NCI-H1048 (cell line): ENCODE measurements at places on chromosomes 3 and 15.
A peak's percentile ranks its signal among the peaks of the same experiment; 100 is the strongest.

GRCh38 chr3:128296469-128297251 is 143.4 kb downstream of the EEFSEC start:
- no peak for DNase-seq

DNA sequence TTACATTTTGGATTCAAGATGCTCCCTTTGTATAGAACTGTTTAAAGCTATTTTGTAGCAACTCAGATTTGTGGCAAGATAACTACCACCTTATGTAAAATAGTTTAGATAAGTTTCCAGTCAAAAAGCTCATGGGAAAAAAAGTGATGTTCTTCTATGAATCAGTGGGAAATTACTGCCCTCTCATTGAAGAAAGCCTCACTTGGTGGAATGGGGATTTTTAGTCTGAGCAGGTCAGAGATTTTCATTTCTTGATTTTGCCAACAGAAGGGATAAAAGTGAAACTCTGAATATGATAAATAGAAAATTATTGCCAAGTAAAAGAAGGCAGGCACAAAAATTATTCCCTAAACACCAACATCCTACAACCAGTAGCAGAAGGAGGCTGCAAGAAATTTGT is 25.8 kb upstream of the CSTA start:
- DNase-seq: no peak

- DNase-seq: no peak
Measured at GRCh38 chr3:131735544-131735943, 232.8 kb upstream of the MRPL3 start.

GRCh38 chr15:19987389-19988048 is 554.1 kb downstream of the GOLGA6L6 start:
- peak; percentile 23 for DNase-seq

- no peak for DNase-seq
Measured at GRCh38 chr3:78517965-78518364, 1249.8 kb downstream of the ROBO1 start.

- DNase-seq: no peak
Measured at GRCh38 chr3:88343264-88343663, 193.5 kb downstream of the C3orf38 start.

DNA sequence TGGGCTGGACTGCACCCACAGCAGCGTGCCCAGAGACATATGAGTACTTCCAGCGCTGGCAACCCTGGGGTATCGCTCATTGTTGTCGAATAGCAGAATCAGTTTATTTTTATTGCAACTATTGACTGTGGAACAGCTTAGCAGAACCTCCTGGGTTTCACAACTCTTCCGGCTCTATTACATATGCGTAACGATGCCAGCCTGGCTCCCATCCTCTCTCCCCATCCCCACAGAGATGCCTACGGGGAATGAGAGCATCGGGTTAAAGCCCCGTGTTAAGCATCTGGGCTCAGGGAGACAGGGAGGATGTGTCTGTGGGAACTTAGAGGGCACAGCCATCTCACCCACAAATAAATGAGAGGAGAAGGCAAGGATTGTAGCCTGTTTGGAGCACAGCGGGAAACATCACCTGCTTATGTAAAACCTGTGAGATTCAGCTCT is 76.6 kb upstream of the DLG1 start:
- no peak for DNase-seq

- no peak for DNase-seq
Measured at GRCh38 chr3:59265566-59265965, 215.7 kb upstream of the CFAP20DC start.

DNA sequence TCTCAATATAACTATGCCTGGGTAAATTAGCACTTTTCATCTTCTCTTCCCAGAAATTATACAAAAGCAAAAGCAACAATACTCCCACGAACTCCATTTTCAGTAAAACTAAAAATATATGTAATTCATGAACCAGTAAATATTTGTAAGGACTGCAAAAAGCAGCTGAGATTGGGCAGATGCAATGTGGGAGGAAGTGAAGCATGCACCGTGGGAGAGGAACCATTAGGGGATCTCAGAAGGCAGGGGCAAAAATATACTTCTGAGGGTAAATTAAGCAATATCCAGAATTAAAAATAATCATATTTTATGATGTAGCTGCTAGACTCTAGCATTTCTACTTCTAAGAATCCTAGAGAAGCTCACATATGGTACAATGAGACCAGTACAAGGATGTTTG is 20.2 kb downstream of the CFAP91 start:
- no peak for DNase-seq

- DNase-seq: no peak
Measured at GRCh38 chr15:31013863-31014607, 22.6 kb upstream of the MTMR10 start.

- no peak for DNase-seq
Measured at GRCh38 chr15:81612631-81613030, 238.6 kb upstream of the TMC3 start.

DNA sequence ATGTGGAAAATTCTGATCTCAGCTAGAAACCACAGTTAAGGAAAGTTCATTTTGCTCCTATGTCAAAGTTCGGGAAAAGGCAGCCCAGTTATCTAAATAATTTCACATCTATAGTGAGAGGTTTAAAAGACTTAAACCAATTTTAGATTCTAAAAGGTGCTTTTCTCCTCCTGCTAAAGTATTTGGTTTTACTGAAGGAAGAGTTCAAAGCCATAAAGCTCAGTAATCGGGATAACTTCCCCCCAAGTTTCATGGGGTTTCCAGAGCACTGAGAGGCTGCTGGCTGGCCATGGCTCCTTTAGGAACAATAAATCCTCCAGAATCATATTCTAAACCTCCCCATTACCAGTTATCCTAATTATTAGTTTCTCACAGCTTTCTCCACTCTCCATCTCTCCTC is 38.2 kb downstream of the ZIC4 start:
- no peak for DNase-seq
